A172 (cell line): ENCODE measurements at places on chromosomes 3 and 15. TPM values are rescaled to one million over a fixed set of nuclear protein-coding genes. Genes with fewer than 3 reads are reported as not detected.

- no peak for DNase-seq
Observed at GRCh38 chr3:160124224-160124623, 101.0 kb upstream of the C3orf80 start.

GRCh38 chr3:61315871-61316270 lies 64.6 kb upstream of the FHIT start:
- DNase-seq = no peak

DNA sequence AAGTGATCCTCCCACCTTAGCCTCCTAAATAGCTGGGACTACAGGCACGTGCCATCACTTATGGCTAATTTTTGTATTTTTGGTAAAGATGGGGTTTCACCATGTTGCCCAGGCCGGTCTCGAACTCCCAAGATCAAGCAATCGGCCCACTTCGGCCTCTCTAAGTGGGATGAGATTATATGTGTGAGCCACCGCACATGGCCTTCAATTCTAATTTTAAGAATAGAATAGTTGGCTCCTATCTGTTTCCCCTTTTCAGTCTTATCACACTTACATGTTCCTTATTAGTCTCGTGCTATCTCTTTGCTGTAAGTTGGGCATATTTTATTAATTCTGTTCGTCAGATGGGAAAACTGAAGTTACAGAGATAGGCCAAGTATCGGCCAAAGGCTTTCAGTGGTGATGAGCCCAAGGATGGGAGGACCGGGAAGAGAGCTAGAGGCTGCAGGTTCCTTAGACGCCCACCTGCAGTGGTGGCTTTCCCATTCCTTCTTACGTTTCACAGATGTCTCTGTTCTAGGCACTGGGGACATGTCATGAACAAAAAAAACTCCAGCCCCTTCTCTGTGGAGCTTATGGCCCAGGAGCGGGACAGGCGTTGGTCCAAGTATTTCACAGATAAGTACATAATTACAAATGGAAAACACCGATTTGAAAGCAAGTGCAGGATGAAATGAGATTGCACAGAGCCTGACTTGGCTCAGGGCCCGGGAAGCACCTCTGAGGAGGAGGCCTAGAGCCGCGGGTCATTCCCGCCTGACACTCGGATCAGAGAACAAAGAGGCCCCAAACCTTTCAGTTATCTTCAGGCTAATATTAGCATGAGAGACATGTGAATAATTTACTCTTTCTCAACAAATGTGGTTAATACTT lies 91.1 kb upstream of the KLF13 start:
- peak; percentile 18 for DNase-seq

- no peak for DNase-seq
Observed at GRCh38 chr3:155745795-155746550, 1.1 kb upstream of the PLCH1 start.

DNA sequence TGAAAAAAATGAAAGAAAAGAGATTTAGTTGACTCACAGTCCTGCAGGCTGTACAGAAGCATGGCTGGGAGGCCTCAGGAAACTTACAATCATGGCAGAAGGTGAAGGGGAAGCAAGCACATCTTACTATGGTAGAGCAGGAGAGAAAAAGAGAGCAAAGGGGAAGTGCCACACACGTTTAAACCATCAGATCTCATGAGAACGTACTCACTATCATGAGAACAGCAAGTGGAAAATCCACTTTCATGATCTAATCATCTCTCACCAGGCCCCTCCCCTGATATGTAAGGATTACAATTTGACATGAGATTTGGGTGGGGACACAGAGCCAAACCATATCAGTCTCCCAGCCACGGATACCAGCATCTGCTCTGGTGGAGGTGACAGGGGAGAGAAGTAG lies 50.8 kb upstream of the CPOX start:
- no peak for DNase-seq

DNA sequence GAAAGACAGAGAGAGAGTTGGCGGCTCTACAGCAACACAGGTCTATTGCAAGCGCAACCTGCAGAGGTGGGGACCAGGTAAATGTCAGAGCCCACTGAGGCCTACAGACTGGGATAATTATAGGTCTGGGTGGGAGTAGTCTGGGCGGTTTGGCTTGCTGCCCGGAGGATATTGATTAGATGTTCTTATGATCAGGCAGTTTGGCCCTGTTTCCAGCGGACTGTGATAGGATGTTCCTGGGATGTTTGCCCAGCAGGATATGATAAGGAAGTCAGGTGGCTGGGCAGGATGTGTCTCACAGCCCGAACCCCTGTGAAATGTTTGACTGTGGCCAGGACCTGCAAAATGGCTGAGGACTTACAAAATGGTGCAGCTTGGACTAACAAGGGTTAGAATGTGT lies 364.9 kb downstream of the NAALADL2 start:
- no peak for DNase-seq

- DNase-seq = no peak
Observed at GRCh38 chr15:49876401-49877038, 242.5 kb downstream of the ATP8B4 start.

DNA sequence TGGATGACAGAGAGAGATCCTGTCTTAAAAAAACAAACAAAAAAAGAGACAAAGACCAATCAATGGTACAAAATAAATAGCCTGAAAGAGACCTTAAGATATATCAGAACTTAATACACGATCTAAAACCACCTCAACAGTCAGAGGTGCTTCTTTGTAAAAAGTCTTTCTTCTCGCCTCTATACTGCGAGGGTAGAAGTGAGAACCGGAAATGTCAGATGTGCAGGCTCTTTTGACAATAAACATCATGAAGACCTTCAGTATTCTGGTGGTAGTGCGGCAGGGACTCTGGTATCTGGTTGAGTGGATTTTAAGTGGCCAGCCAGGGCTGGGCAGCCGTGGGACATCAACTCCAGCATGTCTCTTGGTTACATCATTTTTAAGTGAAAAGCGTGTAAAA lies 30.0 kb downstream of the RUBCN start:
- DNase-seq = no peak

GRCh38 chr3:156761713-156762451 lies 64.3 kb upstream of the LEKR1 start:
- DNase-seq = no peak

SHF gene
- total RNA-seq = 0.38 TPM in 1 of 2 replicates, not detected in the other

MYL3 gene
- 0.57 and 1.3 TPM in 2 replicates for total RNA-seq

LRRC31 gene
- not detected in 2 replicates for total RNA-seq

ZNF717 gene
- total RNA-seq = 0.21 and 0.57 TPM in 2 replicates

RBP2 gene
- total RNA-seq = not detected in 2 replicates

PSTPIP1 gene
- total RNA-seq = 0.33 and 1.0 TPM in 2 replicates

TICRR gene
- 6.4 and 7.0 TPM in 2 replicates for total RNA-seq
